ENCODE measurements at places on chromosomes 11 and 22. TPM values are rescaled to one million over a fixed set of nuclear protein-coding genes. Genes with fewer than 3 reads are reported as not detected.

Gene POU2F3
- not detected for total RNA-seq

Gene TSKU
- 152 TPM for total RNA-seq

Gene ARHGAP42
- 4.3 TPM for total RNA-seq

Gene XKR3
- not detected for total RNA-seq

Gene NUMA1
- total RNA-seq, result 59.1 TPM

Gene TBCEL
- 5.4 TPM for total RNA-seq

Gene MUC6
- total RNA-seq, result 0.01 TPM

Gene FAT3
- total RNA-seq, result 0.53 TPM

Gene OR10G7
- not detected for total RNA-seq

Gene NNMT
- total RNA-seq, result 332 TPM

Gene SPTBN2
- 8.7 TPM for total RNA-seq

Gene EFCAB6
- total RNA-seq, result 0.91 TPM

Gene SLC15A3
- total RNA-seq, result not detected

Gene GRK3
- total RNA-seq, result 3.1 TPM

Gene LDHAL6A
- not detected for total RNA-seq

Gene NAALADL1
- not detected for total RNA-seq

Gene OR5L1
- not detected for total RNA-seq

Gene APOL5
- not detected for total RNA-seq

Gene DMC1
- 1.9 TPM for total RNA-seq

Gene ART1
- not detected for total RNA-seq

Gene LINC01488
- total RNA-seq, result not detected

Gene SPDYC
- not detected for total RNA-seq

Gene EMID1
- 0.29 TPM for total RNA-seq

Gene SHANK3
- total RNA-seq, result 4.5 TPM

Gene ASRGL1
- total RNA-seq, result 14.3 TPM

Gene SLC39A13
- total RNA-seq, result 46.6 TPM

Gene ABCC8
- 9.5 TPM for total RNA-seq

Gene TMEM45B
- not detected for total RNA-seq

Gene USP2
- total RNA-seq, result 0.95 TPM

Gene RIMBP3B
- 0.71 TPM for total RNA-seq

Gene RFPL1
- not detected for total RNA-seq

Gene LRRC4C
- total RNA-seq, result not detected

Gene P2RX6
- total RNA-seq, result 0.84 TPM

Gene OR56A5
- total RNA-seq, result not detected

Gene FGF19
- 0.05 TPM for total RNA-seq

Gene FAM227A
- total RNA-seq, result 0.75 TPM

Gene PNPLA3
- total RNA-seq, result 1.5 TPM

Gene CSNK2A3
- 1.9 TPM for total RNA-seq

Gene GAB4
- not detected for total RNA-seq

Gene OR4A16
- not detected for total RNA-seq

Gene MMP1
- 0.73 TPM for total RNA-seq

Gene SMDT1
- total RNA-seq, result 40.8 TPM

Gene CASP5
- total RNA-seq, result not detected

Gene MYH9
- 168 TPM for total RNA-seq

Gene SLC22A9
- total RNA-seq, result not detected

Gene CHST1
- total RNA-seq, result 1.9 TPM

Gene GRAMD4
- total RNA-seq, result 13.5 TPM

Gene TAGLN
- 140 TPM for total RNA-seq

Gene SYCE3
- total RNA-seq, result 0.45 TPM

Gene BIRC3
- 48.9 TPM for total RNA-seq

Gene RSF1
- 17.7 TPM for total RNA-seq

Gene PVALB
- not detected for total RNA-seq

Gene IFITM1
- total RNA-seq, result 0.46 TPM

Gene FXYD2
- total RNA-seq, result 18.4 TPM

Gene OR8G1
- total RNA-seq, result not detected

Gene NXPE1
- not detected for total RNA-seq

Gene SGSM1
- total RNA-seq, result 0.58 TPM

Gene OMP
- total RNA-seq, result not detected
